LoVo (cell line): ENCODE measurements at places on chromosomes 2 and 18.
A peak's percentile ranks its signal among the peaks of the same experiment; 100 is the strongest.

DNA sequence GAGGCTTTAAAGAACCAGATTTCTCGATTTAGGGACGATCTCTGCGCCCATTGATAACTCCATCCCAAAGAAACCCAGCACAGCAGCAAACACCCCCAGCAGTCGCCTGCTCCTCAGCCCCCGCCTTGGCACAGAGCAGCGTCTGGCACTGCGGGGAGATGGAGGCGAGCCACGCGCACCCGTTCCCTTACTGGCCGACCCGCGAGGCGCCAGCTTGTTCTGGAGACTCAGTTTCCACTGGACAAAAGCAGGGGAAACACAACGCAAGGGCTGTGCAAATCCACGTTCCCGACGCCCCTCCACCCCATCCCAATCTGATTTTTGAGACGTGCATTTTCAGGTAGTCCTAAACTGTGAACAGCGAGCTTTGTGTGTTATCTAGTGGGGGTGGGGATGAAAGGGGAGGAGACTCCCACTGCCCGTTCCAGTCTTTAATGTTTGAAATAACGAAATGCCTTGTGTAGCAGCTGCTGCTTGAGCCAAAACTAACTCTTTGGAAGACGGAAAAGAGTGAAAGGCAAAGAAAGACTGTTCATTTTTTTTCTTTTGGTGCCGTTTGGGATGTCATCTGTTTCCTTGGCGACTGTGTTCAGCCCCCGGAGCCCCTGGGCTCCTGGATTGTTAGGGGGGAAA, 143.2 kb downstream of the MEIS1 start:
- DNase-seq = no peak

DNA sequence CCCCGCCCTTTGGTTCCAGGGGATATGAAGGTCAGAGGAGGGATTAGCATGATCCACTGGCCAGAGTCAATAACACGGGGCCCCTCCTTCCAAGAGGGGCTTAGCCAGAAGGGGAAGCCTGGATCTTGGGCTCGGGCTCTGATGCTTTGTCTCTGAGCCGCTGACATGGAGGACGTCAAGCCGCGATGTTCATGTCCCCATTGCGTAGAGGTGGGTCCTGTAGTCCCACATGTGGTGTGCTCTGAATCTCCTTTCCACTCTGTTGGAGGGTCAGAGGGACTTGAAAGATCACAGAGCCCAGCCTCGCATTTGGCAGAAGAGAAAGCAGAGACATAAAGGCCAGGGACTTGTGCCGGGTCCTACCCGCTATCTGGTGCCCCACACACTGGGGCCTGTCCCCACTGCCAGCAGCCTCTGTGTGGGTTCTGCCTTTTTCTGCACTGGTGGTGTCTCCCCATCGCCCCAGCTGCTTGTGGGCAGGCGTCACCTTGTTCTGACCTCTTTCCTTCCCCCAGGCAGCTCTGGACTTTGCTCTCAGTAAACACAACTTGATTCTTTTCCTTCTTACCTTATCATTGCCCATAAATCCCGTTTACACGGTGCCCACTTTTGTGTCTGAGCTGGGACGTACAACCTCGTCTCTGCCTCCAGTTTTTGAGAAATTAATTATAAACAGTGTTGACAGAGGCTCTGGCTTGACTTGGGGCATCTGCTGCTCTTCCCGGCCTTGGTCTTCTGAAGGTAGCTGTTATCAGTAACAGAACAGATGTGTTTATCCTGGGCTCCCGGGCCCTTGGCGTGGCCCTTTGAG, 48.8 kb downstream of the SH3BP4 start:
- DNase-seq = peak; percentile 63

DNA sequence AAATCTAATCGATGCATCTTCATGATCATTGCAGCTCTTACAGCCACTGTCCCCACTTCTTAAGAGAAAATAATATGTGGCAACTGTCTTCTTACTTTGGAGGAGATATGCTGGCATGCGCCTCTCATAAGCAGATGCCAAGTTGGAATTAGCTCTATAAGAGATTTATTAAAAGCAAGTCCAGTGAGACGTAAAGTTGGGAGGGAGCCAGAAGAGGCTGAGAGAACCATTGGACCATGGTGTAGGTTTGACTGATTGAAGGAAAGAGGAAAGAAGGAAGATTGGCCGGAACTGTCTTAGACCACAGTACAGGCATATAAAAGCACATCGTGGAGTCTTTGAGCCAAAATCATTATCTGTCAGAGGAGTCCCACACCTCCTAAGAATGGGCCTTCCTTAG, 265.7 kb upstream of the ZC3H15 start:
- DNase-seq = no peak

- DNase-seq = no peak
Observed at GRCh38 chr2:126644630-126645191, 11.2 kb upstream of the GYPC start.

DNA sequence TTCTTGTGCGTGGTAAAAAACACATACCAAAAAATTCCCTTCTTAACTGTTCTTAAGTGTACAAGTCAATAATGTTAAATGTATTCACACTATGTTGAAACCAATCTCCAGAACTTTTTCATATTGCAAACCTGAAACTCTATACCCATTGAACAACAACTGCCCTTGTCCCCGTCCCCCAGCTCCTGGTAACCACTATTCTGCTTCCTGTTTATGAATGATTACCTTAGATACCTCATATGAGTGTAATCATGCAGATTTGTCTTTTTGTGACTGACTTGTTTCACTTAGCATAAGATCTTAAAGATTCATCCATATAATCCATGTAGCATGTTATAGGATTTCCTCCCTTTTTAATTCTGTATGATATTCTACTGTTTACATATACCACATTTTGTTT, 59.9 kb downstream of the NAT8 start:
- no peak for DNase-seq

DNA sequence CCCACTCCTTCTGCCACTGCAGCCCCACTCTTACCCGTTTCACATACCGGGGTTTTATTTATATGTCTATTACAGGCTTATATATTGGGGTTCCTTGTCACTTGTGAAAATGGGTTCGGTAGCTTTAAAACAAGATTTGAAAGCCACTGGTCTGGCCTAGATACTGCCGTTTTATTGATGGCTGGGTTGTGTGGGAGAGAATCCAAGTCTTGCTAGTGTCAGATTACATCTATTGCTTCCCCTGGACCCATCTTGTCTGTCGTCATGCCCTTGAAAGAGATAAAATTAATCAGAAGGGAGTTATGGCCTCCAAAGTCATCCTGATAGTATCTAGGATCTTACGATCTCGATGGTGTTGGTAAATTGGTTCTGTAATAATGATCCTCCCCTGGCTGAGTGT, 79.4 kb downstream of the EIPR1 start:
- no peak for DNase-seq

DNA sequence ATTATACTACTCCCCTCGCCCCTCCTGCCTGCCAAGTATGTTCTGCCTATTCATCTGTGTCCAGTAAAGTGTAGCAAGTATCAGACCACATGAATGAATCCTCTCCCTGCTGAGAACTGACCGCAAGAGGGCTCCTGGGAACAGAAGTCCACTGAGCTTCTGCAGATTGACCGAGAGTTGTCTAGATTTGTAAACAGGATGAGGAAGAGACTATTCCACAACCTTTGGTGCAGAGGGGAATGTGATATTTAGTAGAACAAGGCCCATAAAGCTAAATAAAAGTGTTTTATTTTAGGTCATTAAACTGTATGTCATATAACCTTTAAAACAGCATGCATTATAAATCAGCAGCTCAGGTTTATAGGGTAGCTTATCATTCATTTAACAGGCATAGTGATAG, 377.0 kb downstream of the DCC start:
- peak; percentile 15 for DNase-seq

- no peak for DNase-seq
Observed at GRCh38 chr2:111917106-111917505, 18.7 kb downstream of the MERTK start.

- no peak for DNase-seq
Observed at GRCh38 chr2:23753291-23754010, 173.5 kb downstream of the ATAD2B start.

DNA sequence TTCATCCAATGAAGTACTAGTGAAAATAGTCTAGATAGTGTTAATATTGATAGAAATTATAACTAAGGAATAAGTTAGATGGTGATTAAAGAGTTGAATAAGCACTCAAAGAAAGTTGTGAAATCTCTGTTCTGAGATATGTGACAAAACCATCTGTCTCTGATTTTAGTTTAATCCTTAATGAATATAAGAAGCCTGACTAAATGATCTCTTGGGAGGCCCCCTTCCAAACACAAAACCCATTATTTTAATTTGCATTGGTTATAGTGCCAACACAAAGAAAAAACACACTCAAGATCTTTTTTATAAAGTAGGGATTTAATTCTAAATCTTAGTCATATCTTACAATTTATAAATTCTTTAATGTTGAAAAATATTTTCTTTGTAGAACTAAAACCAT, 34.0 kb downstream of the SCN2A start:
- DNase-seq = no peak

GRCh38 chr2:38037325-38037724, 38.6 kb downstream of the CYP1B1 start:
- no peak for DNase-seq

- DNase-seq = no peak
Observed at GRCh38 chr2:100275200-100275589, 47.1 kb downstream of the LONRF2 start.
